ENCODE measurements at places on chromosomes 5 and 9. TPM values are rescaled to one million over a fixed set of nuclear protein-coding genes. Genes with fewer than 3 reads are reported as not detected.

DNA sequence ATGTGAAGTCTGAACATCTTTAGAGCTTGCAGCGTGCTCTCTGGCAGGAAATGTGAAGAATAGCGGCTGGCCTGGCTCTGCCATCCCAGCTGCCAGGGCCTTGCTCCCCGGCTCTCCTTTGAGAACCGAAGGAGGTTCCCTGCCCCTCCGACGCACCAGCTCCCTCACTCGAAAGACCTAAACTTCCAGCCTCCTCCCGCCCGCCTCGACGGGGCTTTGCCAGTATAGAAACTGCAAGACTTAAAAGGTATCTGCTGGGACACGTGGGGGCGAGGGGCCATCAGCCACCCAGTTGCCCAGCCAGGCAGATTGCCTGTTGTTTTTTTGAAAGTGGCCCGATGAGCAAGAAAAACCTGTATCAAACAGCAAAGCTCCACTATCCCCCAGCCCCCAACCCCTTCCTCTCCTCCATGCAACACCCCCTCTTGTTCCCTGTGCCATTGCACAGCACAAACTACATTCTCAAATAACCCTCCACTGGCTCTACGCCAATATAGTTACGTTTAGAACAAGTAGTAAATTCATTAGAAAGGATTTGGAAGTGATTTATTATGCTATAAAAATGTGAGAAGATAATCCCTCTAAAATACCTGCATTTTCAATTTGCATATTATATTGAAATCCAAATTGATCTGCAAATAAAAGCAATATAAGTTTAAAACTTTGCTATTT, 331.9 kb downstream of the MED10 start:
- no peaks in the 10 kb centered on the region for H3K27me3 ChIP-seq
- no peak for DNase-seq
- H3K4me3 ChIP-seq: no peak overlapping the region

- H3K27ac ChIP-seq: peak overlapping the region; percentile 71
- peaks cover 2% of the 10 kb centered on the region for H3K36me3 ChIP-seq
- no peak overlapping the region for H3K4me3 ChIP-seq
- H3K27me3 ChIP-seq: no peaks in the 10 kb centered on the region
Observed at GRCh38 chr5:69238760-69239251, 4.1 kb downstream of the CDK7 start.

DNA sequence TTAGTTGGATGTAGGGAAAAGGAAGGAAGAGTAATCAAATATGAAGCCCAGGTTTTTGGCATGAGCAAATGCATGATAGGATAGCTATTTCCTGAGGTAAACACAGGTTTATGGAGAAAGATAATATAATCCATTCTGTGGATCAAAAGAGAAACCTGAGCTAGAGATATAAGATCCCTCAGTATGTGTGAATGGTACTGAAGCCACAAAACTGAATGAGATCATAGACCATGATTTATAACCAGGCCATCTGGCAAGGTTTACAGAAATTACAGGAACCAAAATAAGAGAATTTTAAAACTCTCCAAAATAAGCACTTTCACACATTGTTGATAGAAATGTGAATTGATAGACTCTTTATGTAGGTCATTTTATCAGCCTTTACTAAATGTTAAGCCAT, 28.7 kb upstream of the ECM2 start:
- DNase-seq: peak; percentile 92
- no peak overlapping the region for H3K27ac ChIP-seq
- no peak overlapping the region for H3K4me3 ChIP-seq
- peaks cover 8% of the 10 kb centered on the region for H3K4me1 ChIP-seq
- H3K36me3 ChIP-seq: no peaks in the 10 kb centered on the region

DNA sequence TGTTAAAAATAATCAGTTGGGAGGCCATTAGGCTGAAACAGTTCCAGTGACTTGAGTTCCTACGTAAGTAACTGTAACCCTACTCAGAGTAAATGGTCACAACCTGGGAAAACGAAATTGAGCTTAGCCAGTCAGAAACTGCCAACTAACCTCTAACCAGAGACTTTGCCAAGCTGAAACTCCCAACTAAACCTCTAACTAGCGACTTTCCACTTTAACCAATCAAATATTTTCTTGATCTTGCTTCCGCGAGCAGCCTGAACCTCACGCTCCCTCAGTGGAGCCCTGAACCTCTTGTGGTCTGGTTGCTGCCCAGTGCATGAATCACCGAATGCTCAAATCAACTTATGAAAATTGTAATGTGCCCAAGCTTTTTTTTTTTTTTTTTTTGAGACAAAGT, 156.2 kb downstream of the MED10 start:
- no peak overlapping the region for H3K4me3 ChIP-seq
- no peaks in the 10 kb centered on the region for H3K36me3 ChIP-seq
- DNase-seq: no peak
- no peaks in the 10 kb centered on the region for H3K4me1 ChIP-seq

DNA sequence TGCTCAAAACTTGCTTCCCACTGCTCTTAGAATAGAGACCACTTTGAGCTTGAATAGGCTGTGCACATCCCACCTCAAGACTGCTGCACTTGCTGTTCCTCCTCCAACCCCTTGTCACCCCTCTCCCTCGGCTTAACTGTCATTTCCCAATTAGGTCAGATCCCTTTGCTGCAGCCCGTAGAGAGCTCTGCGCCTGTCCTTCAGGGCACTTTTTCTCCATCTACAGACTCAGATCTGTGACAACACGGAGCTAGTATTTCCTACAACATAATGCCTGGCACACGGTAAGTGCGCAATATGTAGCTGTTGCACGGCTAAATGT, 485 bp upstream of the HABP4 start:
- no peaks in the 10 kb centered on the region for H3K27me3 ChIP-seq
- no peaks in the 10 kb centered on the region for H3K36me3 ChIP-seq
- H3K4me1 ChIP-seq: peaks cover 2% of the 10 kb centered on the region
- DNase-seq: no peak
- H3K27ac ChIP-seq: peak overlapping the region; percentile 32

- DNase-seq: peak; percentile 99
- no peak overlapping the region for H3K4me3 ChIP-seq
- no peaks in the 10 kb centered on the region for H3K36me3 ChIP-seq
- no peaks in the 10 kb centered on the region for H3K27me3 ChIP-seq
- peaks cover 8% of the 10 kb centered on the region for H3K4me1 ChIP-seq
Observed at GRCh38 chr5:163760498-163760897, 255.1 kb downstream of the MAT2B start.

DNA sequence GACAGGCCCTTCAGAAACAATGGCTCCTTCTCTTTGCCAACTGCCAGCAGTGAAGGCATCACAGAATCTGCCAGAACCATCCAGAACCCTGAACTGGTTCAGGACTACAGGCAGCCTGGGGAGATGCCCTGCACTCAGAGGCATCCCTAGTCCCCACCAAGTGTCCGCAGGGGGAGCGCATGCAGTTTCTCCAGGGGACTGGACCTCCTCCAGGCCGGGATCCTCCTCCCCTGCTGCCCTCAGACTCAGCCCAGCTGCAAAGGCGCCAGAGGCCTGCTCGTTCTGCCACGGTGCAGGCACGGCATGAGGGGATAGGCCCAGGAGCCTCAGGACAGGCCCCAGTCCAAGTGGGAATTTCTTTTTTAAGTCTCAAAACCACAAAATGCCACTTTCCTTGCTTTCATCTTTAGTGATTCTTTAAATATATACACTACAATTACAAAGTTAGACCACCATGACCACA, 72.0 kb downstream of the SEMA4D start:
- H3K4me3 ChIP-seq: no peak overlapping the region
- H3K27me3 ChIP-seq: no peaks in the 10 kb centered on the region
- DNase-seq: peak; percentile 21
- no peaks in the 10 kb centered on the region for H3K36me3 ChIP-seq

DNA sequence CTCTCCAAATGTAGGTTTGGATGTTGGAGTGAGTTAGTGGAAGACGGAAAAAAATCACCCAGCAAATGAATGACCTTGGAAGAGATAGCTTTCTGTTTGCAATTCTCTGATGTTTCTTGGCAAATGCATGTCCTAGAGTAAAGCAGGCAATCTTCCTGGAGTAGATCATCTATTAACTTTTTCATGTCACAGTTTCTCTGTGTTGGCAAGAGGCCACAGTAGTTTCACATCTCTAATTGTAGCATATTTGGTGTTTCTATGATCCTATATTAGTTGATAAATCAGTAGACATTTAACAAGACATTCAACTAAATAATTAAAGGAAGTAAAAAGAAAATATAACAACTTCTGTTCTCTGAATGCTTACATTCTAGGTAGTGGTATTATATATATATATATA, 138.2 kb upstream of the MINAR2 start:
- H3K27ac ChIP-seq: no peak overlapping the region
- no peaks in the 10 kb centered on the region for H3K27me3 ChIP-seq
- H3K36me3 ChIP-seq: no peaks in the 10 kb centered on the region
- no peaks in the 10 kb centered on the region for H3K4me1 ChIP-seq
- no peak for DNase-seq

DNA sequence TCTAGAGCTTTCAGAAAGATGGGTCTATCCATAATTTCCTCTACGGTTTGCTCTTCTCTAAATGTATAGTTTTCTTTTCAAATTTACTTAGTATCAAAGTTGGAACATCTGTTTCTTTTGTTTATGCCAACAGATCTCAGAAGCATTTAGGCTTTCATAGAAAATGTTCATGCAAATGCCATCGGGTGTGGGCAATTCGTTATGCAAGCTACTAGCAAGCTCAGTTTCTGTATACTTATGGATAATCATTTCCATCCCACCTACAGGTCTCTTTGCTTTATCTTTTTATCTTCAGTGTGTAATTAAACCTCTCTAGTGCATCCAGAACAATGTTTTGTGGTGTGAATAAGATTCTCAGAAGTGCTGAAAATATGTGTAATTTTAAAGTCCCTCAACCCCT, 59.9 kb downstream of the NUDT12 start:
- H3K4me1 ChIP-seq: peaks cover 6% of the 10 kb centered on the region
- H3K27me3 ChIP-seq: no peaks in the 10 kb centered on the region
- no peak overlapping the region for H3K27ac ChIP-seq
- H3K4me3 ChIP-seq: no peak overlapping the region
- no peaks in the 10 kb centered on the region for H3K36me3 ChIP-seq

GRCh38 chr9:125768803-125769202, 21.6 kb downstream of the PBX3 start:
- no peaks in the 10 kb centered on the region for H3K4me1 ChIP-seq
- no peak for DNase-seq
- no peaks in the 10 kb centered on the region for H3K36me3 ChIP-seq
- H3K27ac ChIP-seq: no peak overlapping the region
- no peak overlapping the region for H3K4me3 ChIP-seq

- no peak overlapping the region for H3K27ac ChIP-seq
- no peaks in the 10 kb centered on the region for H3K27me3 ChIP-seq
- peak; percentile 88 for DNase-seq
- peaks cover 11% of the 10 kb centered on the region for H3K4me1 ChIP-seq
Observed at GRCh38 chr5:56099346-56099745, 104.6 kb upstream of the IL6ST start.

- no peaks in the 10 kb centered on the region for H3K27me3 ChIP-seq
- no peak overlapping the region for H3K4me3 ChIP-seq
- peaks cover 4% of the 10 kb centered on the region for H3K4me1 ChIP-seq
- peaks cover 2% of the 10 kb centered on the region for H3K36me3 ChIP-seq
Observed at GRCh38 chr5:13976867-13977830, 32.7 kb upstream of the DNAH5 start.

GRCh38 chr5:68345582-68345981, 130.0 kb downstream of the PIK3R1 start:
- no peak overlapping the region for H3K4me3 ChIP-seq
- DNase-seq: no peak
- no peaks in the 10 kb centered on the region for H3K36me3 ChIP-seq
- H3K27me3 ChIP-seq: no peaks in the 10 kb centered on the region

- no peaks in the 10 kb centered on the region for H3K4me1 ChIP-seq
- no peaks in the 10 kb centered on the region for H3K36me3 ChIP-seq
- no peaks in the 10 kb centered on the region for H3K27me3 ChIP-seq
- H3K27ac ChIP-seq: no peak overlapping the region
- DNase-seq: peak; percentile 74
Observed at GRCh38 chr9:35954942-35955546, 2.9 kb downstream of the OR2S2 start.

DNA sequence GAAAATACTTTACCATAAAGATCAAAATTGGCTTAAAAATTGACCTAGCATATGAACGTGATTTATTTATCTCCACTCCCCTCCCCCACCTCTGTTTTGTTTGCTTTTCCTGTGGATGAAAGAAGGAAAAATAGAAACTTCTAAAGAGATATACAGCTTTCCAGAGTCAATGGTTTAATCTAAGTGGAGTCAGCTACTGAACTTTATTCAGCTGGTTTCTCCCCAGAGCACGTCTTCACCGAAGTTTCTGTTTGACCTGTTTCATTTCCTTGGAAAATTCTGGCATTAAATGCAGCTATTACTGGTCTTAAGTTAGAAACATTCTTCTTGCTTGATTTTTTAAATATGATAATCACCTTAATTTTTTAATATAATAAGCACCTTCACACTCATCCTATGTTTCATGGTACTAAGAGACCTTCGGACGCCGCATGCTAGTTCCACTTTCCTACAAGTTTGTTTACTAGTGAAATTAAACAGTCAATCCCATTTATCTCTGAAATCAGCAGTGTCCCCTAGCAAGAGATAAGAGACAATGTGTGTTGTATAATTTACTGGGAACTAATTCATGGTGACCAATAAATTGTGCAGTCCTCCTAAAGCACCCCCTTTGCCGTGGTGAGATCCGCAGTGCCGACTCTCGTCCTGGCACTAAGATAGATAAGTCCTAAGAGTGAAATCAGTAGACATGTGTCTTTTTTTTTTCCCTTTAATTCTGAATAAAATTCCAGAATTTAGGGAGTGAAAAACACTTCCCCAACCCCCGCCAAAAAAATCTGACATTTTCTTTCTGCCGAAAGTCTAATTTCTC, 89.9 kb downstream of the ARL15 start:
- H3K36me3 ChIP-seq: no peaks in the 10 kb centered on the region
- no peaks in the 10 kb centered on the region for H3K27me3 ChIP-seq
- peak overlapping the region; percentile 68 for H3K4me3 ChIP-seq
- H3K27ac ChIP-seq: peak overlapping the region; percentile 9
- H3K4me1 ChIP-seq: peaks cover 3% of the 10 kb centered on the region

- no peaks in the 10 kb centered on the region for H3K27me3 ChIP-seq
- no peaks in the 10 kb centered on the region for H3K36me3 ChIP-seq
- peaks cover 2% of the 10 kb centered on the region for H3K4me1 ChIP-seq
Observed at GRCh38 chr5:59592101-59592500, 301.4 kb downstream of the PDE4D start.

- no peaks in the 10 kb centered on the region for H3K4me1 ChIP-seq
- no peaks in the 10 kb centered on the region for H3K36me3 ChIP-seq
- H3K27ac ChIP-seq: no peak overlapping the region
- no peaks in the 10 kb centered on the region for H3K27me3 ChIP-seq
- DNase-seq: peak; percentile 49
Observed at GRCh38 chr9:4192450-4192849, 107.4 kb downstream of the GLIS3 start.

- H3K27ac ChIP-seq: no peak overlapping the region
- no peaks in the 10 kb centered on the region for H3K36me3 ChIP-seq
- no peaks in the 10 kb centered on the region for H3K4me1 ChIP-seq
Observed at GRCh38 chr9:97367729-97368128, 44.2 kb upstream of the TDRD7 start.

Gene ADRB2
- polyA plus RNA-seq: 2.9 TPM

Gene PCDHA3
- polyA plus RNA-seq: 0.07 TPM

Gene PRRX2
- polyA plus RNA-seq: 4.4 TPM

Gene NRG2
- 0.36 TPM for polyA plus RNA-seq

Gene MAMDC4
- polyA plus RNA-seq: 0.30 TPM

Gene PCDHB9
- polyA plus RNA-seq: 0.27 TPM

Gene NR5A1
- polyA plus RNA-seq: not detected

Gene TAF7
- 73.0 TPM for polyA plus RNA-seq

Gene CD14
- 0.45 TPM for polyA plus RNA-seq

Gene RNF44
- 1.4 TPM for polyA plus RNA-seq

Gene SLC34A1
- not detected for polyA plus RNA-seq

Gene SELENOP
- 175 TPM for polyA plus RNA-seq

Measured in fibroblast of lung (primary cell).